ENCODE measurements at places on chromosomes 1 and 21.

DNA sequence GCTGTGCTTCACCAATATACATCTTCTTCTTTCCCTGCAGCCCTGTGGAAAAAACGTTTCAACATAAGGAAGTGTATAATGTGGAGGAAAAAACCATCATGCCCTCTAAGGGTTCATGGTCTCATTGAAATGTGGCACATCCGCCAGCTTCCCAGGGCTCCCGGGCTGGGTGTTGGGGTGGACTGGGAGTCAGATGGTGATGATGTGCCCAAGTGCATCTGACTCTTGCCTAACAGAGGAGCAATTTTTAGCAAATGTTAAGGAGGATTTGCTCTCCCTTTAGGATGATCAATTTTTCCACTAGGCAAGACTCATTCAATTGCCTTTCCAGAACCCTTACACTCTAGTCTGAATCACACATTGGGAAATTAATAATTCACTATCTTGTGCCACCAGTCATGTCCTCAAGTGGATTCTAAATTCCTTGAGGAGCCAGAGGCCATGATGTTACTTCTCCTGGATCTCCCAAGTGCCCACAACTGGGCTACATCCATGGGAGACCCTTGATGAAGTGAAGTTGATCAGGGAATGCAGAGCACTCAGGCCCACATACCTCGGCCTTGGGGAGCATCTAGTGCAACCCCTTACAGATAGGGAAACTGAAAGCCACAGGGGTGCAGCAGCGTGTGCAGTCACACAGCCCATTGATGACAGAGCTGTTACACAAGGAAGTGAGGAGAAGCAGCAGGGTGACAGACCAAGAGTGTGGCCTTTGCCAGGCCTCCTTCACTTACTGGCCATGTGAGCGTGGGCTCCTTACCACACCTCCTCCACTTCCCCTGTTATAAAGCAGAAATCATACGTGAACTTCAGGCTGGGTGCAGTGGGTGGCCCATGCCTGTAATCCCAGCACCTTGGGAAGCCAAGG is 100.0 kb upstream of the SLC44A3 start:
- no peak for DNase-seq

DNA sequence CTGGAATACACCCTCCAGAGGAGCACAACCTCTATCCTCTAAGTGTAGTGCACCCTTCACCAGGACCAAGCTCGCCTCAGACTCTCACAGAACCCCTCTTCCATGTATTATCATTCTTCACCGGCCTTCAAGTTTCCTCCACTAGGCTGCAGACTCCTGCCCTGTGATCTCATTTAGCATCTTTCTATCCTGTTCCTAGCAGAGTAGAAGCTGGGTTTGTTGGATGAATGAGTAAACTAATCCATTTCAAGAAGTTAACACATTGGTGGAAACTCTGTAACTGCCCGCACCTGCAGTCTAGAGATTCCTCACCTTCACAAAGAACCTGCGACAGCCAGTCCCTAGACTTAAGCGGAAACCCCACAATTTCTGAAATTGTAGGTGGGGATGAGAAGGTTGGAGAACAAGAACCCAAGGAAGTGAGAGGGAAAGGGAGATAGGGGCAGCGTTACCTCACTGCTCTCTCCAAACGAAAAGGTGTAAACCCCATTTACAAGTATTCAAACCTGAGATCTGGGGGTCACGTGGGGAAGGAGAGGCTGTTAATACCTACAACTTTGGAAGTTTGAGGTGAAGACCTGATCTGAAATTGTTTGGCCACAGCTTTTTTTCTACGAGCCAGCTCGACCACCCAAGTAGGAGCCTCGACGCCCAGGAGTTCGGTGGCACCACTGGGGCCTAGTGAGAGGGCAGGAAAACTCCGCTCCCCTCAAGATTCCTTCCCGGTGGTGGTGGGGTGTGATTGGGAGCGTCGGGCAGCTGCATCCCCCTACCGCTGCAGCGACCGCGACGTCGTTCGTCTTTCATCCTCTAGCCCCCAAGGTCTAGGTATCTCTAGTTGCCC is 1.2 kb downstream of the PTPN14 start:
- DNase-seq = no peak

DNA sequence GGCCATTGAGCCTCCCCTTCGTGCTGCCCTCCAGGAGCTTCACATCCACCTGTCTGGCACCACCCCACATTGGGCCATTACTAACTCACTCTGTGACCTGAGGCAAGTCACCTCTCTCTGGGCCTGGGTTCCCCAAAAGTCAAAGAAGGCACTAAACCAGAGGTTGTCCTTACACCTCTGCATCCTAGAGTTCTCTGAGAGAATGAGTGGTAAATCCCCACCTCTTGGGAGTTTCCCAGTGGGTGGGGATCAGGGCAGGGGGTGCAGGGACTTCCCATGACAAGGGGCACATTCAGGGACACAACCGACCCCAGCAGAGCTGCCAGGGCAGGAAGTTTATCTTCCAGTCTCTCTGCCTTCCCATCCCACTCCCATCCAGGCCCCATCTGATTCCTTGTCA is 99.7 kb downstream of the EPHB2 start:
- no peak for DNase-seq

DNA sequence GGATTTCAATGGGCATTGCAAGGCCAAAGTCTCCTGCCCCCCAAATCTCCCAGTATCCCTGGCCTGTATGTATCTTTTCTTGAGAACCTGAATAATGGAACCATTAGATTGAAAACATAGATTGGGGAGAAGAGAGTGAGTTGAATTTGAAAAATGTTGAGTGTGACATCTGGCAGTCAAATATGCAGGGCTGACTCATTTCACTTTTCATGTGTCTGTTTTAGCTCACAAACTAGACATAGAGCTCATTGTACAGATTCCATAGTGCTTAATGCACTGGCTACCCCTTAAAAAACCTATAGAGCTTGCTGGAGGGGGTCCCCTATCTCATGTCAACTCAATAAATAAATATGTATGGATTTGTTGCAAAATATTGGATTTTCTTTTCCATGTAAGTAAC is 30.8 kb downstream of the DDR2 start:
- DNase-seq = no peak

DNA sequence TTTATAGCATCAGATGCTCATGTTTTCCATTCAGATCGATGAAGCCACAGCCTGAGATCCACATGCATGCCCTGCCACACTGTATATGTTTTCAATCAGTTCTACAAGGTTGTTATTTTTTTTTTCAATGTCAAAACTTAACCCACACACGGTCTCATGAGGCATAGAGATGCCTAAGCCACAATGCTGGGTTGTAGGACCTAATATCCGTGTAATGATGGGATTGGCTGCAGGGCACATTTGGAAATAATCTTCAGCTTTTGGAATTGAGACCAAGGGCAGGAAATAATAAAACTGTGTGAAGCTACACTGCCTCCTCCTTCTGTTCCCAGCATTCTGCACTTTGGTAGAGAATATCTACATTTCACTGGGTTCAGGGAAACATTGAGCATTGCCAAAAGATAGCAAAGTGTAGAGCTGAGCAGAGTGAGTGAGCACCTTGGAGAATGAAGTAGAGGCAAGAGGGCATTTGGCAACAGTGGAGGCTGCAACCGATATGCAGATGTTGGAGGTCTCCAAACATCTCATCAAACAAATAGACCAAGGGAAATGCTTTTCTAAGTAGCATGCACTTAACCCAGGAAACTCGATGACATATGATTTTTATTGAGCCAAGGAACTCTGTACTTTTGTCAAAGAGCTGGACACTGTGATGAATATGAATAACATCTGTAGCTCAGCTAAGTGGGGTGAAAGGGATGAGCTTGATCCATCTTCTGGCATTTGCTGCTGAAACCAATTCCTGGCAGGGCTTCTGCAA is 176.7 kb downstream of the LYPLAL1 start:
- no peak for DNase-seq

DNA sequence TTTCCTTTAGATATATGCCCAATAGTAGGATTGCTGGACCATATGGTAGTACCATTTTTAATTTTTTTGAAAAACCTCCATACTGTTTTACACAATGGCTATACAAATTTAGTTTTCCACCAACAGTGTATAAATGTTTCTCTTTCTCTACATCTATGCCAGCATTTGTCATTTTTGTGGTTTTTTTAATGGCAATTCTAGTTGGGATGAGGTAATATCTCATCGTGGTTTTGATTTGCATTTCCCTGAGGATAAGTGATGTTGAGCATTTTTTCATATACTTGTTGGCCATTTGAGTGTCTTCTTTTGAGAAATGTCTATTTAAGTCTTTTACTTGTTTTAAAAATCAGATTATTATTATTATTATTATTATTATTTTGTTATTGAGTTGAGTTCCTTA is 35.5 kb downstream of the PLA2G4A start:
- DNase-seq = no peak

GRCh38 chr1:28199328-28200233 is 23.1 kb upstream of the PTAFR start:
- DNase-seq = no peak

DNA sequence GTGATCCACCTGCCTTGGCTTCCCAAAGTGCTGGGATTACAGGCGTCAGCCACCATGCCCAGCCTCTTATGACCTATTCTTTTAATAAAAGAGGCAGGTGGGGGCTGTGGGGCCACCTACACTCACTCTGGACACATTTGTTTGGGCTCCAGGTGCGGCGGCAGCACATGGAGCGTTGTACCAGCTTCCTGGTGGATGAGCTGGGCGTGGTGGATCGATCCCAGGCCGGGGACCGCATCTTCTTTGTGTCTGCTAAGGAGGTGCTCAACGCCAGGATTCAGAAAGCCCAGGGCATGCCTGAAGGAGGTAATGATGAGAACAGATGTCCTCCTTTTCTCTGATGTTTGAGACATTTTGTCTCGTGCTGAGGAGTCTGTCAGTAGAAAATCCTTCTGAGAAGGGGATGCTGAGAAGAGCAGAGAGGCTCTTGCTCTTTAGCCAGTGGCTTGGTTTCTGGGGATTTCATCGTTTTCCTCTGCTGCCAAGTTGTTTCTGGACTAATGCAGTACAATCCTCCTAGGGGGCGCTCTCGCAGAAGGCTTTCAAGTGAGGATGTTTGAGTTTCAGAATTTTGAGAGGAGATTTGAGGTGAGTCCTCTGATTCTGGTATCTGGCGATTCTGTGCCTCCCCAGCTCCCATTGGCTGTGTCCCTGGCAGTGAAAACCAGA is 17.9 kb upstream of the MIIP start:
- DNase-seq = no peak

DNA sequence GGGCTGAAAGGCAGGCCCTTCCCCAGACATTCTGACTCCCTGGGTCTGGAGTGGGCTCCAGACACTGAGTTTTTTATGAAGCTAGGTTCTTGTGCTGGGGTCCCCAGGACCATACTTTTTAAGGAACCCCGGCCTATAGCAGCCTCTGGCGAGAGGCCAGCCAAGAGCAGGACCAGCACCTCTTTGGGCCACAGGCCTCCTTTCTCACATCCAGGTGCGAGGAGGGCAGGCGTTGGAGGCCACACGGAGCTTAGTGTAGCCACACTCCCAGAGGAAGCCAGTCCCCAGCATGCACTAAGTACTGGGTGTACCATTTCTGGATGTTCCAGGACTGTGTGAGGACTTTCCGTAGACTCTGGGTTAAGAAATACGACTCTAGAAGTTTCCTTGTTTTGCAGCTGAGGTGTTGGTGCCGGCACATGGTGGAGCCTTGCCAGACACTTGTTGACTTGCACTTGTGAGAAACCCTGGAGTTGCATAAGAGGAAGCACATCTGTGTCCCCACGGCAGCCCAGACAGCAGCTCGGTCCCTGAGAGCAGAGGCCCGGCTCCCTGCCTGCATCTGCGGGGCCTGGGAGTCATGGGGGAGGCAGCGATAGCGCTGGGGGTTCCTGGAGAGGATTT is 122.2 kb upstream of the VAMP3 start:
- no peak for DNase-seq

DNA sequence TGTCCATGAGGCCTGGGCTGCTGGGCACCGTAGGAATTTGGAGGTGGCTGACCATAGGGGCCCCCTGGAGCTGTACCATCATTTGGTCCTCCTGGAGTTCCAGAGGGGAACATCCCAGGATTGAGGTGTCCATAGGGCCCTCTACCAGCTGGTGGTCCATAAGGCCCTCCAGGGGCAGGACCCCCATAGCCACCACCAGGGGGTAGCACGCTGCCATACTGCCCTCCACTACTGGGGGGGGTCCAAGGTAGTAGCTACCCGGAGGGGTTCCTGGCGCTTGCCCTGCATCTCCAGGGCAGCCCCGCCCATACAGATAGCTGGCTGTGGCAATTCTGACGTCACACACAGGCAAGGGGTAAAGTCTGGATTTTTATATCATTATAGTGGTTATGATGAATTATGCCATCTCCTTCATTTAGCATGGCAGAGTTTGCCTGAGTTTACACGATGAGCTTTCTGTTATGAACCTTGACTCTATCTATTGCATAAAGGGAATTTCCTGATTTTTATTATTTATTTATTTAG is 13.2 kb downstream of the MDM4 start:
- no peak for DNase-seq

- no peak for DNase-seq
These were observed 22.1 kb upstream of the CLSTN1 start for GRCh38 chr1:9845914-9846313.

GRCh38 chr1:198449261-198449660 is 91.2 kb downstream of the ATP6V1G3 start:
- DNase-seq = no peak

DNA sequence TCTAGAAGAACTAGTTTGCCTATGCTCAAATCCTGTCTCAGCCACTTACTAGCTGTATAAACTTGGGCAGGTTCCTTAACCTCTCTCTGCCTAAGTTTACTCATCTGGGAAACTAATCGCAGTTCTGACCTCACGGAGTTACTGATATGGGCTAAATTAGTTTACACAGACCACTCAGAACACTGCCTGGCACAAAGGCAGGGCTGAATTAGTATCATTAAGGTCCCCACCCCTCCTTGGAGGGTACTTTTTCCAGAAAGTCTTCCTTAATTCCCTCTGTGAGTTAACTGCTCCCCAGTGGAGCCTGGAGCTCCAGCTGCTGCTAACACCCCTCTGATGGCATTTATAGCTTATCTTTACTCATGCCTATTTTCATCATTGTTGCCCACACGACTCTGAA is 40.3 kb downstream of the SSBP3 start:
- DNase-seq = no peak

- DNase-seq = no peak
These were observed 631.4 kb downstream of the SMYD3 start for GRCh38 chr1:245875581-245876261.

- no peak for DNase-seq
These were observed 54.2 kb upstream of the BCL9 start for GRCh38 chr1:147486876-147487656.

GRCh38 chr1:157753611-157754010 is 23.3 kb downstream of the FCRL2 start:
- no peak for DNase-seq

- DNase-seq = no peak
These were observed 93.5 kb downstream of the WDR4 start for GRCh38 chr21:42785666-42786427.

- no peak for DNase-seq
These were observed 107.0 kb downstream of the PDE9A start for GRCh38 chr21:42760361-42760950.

DNA sequence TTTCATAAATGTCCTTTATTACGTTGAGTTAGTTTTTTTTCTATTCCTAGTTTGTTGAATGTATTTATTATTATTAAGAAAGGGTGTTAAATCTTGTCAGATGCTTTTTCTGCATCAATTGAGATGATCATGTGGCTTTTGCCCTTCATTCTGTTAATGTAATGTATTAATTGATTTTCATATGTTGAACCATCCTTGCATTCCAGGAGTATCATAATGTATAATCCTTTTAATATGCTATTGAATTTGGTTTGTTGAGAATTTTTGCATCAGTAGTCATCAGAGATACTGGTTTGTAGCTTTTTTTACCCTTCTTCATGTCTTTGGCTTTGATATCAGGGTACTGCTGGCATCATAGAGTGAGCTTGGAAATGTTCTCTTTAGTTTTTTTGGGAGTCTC is 100.0 kb downstream of the POFUT2 start:
- no peak for DNase-seq

All from right kidney (tissue), 9 donors.